ENCODE measurements at places on chromosomes 3 and 15.

DNA sequence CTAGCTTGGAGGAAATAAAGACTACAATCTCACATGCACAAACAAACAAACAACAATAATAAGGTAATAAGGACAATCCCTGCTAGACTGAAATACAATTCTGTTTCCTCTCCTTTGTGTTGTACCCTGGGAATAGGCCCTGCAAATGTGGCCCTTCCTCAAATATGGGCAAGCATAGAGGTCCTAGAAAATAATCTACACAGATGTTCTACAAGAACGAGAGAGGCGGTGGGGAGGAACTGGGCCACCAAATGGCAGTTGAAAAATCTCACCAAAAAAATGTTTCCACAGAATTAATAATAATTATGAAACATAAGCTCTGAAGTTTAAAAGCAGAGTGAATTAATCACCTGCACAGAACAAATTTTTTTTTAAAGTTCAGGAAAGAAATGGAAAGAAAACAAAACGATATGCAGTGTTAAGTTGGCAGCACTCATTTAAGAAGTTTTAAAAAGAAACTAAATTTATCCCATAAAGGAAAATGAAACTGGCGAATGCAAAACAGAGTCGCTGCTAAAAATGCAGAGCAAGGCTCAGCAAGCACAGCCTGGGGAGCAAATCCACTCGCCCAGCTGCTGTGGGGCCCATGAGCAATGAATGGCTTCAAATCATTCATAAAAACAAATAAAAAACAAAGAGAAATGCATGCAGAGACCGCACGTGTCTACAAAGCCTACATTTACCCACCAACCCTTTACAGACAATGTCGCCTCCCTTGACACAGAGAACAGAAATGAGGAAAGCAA is 475.4 kb downstream of the OCA2 start:
- no peak for DNase-seq

- peak; percentile 31 for DNase-seq
Measured at GRCh38 chr3:89098964-89099585, 8.3 kb upstream of the EPHA3 start.

DNA sequence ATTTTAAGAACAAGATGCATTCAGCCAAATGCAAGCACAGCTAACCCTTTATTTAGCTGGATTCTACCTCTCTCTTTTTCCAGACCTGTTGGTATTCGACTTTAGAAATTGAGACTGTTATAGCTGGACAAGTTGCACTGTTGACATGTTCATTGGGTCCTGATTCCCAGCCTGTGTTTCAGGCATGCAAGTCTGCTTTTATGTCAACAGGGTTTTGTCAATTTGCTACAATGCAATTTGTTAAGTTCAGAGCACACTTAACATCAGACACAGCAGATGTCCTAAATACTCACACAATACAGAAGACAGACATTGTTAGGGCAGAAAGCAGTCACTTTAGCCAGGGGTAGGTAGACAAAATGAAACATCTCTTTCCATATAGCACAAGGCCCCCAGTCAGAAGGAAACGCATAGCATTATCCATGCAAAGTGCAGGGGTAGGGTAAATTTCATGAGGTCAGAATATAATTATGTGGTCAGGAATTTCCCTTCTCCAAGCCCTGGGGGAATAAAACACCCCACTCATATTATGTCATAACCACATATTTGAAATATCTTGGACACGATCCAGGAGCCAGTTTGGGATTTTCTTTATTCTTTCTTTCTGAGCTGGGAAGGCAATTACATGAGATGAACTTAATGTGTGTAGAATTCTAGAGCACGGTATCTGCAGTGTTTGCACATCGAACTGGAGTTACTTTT is 504.1 kb downstream of the NTRK3 start:
- no peak for DNase-seq

GRCh38 chr3:75015280-75015679 is 400.8 kb upstream of the CNTN3 start:
- no peak for DNase-seq

DNA sequence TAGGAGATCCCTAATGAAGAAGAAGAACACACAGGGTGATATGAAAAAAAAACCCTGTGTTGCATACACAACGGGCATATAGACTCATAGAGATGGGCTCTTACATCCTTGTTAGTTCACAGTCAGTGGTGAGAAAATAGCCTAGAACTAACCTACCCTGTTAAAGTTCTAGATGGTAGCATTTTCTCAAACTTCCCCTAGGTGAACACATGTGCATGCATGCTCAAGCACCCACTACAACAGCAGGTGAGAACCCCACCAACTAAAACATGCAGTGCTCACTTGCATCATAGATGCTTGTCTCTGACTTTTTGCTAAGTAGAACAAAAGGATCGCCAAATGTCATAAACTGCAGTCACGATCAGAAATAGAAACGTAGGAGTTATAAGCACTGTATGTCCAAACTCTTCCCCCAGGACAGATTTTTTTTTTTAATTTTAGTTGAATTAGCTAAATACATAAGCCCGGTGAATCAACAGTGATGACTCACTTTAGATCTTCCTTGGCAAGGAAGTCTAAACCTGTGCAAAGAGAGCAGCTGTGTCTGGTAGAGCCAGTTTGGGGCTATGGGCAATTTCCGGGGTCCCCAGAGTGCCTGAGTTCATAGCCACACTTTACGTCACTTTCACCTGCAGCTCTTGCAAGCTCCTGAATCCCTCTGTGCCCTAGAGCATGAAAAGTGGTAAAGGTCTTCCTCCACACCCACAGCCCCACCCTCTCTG is 96.2 kb upstream of the SEMA6D start:
- no peak for DNase-seq

- DNase-seq, result no peak
Measured at GRCh38 chr3:100602506-100603444, 6.6 kb upstream of the ADGRG7 start.

DNA sequence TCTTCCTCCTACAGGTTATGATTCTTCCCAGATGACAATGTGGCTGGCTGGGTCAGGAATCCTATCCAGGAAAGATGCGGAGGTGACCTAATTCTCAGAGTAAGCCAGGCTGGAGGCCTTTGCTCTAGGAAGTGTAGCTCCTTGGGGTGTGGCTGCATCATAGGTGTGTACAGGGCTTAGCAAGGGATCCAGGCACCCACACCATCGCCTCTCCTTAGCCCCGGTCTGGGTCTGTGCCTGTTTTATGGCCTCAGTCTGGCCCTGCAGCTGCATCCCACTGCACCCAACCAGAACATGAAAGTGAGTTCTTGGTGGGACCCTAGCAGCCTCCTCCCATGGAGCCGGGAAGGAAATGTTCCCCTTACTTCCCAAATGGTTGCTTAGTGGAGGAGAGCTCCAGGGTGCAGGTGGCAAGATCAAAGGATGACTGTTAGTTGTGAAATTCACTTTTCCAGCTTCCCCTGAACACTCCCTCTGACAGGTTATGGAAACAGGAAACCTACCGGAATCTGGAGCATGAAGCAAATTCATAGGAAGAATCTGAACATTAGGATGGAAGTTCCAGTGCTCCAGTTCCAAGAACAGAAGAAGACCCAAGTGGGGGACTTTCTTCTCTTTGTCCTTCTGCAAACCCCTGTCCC is 2.7 kb upstream of the AMOTL2 start:
- no peak for DNase-seq
